NCI-H460 (cell line): ENCODE measurements at places on chromosomes 5 and 9. TPM values are rescaled to one million over a fixed set of nuclear protein-coding genes. Genes with fewer than 3 reads are reported as not detected.
A peak's percentile ranks its signal among the peaks of the same experiment; 100 is the strongest.

- DNase-seq: no peak
Observed at GRCh38 chr5:67077296-67077695, 119.3 kb downstream of the CD180 start.

- no peak for DNase-seq
Observed at GRCh38 chr5:17219992-17220391, 2.6 kb downstream of the BASP1 start.

DNA sequence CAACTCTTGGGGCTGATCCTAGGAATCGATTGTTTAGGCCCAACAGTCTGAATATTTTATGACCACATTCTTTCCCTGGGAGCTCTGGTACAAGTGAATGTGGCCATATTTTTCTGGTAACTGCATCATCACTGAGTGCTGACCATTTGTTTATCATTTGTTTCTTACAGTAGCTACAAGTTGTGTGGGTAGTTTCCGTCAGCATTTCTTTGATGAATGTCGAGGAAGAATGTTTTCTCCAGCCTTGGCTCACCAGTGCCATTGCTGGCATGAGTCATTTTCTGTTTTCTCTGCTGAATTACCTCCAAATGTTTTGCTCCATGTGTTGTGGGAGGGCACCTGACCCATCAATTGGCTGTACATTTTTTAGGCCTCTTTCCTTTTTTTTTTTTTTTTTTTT lies 14.1 kb upstream of the CARD19 start:
- DNase-seq: no peak

DNA sequence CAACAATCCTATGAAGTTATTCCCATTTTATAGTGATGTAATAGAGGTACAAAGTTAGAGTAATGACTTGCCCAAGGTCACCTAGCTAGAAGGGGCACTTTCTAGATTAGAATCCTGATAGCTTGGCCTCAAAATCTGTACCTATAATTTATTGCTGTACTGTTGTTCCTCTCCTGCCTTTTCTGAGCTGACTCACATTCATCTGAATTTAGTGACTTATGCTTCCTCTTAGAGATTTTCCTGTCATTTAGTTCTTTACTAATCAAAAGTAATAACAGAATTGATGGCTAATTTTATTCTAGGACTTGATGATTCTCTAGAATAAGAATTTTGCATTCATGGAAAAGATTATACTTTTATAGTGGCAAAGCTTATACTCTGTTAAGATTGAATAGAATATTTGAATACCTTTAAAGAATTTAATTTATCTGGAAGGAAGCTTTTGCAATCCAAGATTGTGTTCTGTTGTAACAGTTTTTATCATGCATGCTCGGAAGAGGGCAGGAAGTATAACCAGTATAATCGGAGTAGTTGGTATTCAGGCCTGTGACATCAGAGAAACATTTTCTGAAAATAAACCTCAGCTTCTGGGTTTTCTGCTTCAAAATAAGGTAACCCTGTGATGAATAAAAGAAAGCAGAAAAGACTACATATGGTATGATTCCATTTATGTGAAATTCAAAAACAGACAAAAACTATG lies 21.3 kb downstream of the CYSTM1 start:
- DNase-seq: no peak

- no peak for DNase-seq
Observed at GRCh38 chr9:26755476-26755875, 137.1 kb downstream of the CAAP1 start.

- DNase-seq: no peak
Observed at GRCh38 chr9:117374076-117374725, 40.7 kb downstream of the ASTN2 start.

GRCh38 chr9:72646061-72646460 lies 124.7 kb downstream of the TMC1 start:
- DNase-seq: no peak

GRCh38 chr9:26261503-26262330 lies 583.5 kb upstream of the TUSC1 start:
- DNase-seq: peak; percentile 53

DNA sequence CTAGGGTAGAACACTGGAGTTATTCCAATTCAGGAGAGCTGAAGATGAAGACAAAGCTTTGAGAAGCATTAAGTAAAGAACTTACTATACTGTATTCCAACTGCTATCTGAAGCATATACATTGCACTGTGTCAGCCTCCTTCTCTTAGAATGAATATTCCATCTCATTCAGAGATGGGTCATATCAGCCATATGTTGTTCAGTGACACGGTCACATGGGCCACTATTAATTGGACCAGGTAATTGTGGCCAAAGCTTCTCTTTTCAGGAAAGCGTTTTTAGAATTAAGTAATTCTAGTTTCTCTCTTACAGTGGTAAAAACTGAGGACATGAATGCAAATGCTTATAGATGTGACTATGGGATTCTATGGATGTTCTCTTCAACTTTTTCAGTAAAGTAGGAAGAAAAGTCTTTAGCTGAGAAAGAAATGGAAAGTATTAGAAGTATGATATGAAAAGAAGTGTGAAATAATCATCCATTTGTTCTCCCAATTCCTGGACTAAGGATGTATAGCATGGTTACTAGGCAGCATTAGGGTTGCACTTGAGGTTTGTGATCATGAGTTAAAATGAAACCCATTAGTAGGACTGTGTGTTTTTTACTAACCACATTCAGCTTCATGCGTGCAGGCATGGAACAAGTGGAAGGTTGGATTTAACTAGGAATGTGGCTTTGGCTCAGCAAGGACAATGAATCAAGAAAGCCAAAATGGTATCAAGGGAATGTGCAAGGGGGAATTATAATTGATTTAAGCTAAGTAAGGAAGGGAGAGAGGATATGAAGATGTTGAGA lies 40.9 kb downstream of the CETN3 start:
- DNase-seq: no peak

DNA sequence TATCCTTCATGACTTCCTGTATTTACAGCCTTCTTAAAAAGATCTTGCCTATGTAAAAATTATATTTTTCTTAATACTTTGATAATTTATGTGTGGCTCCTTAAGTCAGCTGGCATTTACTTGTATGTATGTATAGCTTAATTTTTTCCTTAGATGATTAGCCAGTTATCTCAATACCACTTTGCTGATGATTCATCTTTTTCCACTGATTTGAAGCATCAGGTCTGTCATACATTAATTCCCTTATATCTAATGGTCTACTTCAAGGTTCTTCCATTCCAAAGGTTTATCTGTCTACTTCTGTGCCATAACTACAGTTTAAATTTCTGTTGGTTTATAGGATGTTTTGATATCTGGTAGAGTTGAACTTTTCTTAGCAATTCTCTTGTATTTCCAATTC lies 44.9 kb upstream of the MTMR12 start:
- DNase-seq: no peak

DNA sequence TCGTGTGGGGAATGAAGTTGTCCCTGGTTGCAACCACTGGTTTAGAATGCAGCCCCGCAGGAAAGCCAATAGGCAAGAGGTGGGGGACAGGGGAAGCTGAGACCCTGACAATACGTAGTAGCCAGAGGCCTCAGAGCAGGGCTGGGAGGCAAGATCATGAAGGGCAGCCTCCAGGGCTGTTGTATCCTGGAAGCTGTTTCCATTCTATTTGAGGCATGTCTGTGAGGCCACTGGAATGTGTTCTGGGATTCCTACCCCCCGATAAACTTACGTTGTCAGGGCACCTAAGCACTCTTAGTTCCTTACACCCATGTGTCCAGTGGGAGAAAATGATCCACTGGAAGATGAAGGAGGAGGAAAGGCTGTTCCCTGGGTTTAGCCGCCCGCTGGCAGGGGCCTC lies 177.3 kb downstream of the CFAP90 start:
- no peak for DNase-seq

DNA sequence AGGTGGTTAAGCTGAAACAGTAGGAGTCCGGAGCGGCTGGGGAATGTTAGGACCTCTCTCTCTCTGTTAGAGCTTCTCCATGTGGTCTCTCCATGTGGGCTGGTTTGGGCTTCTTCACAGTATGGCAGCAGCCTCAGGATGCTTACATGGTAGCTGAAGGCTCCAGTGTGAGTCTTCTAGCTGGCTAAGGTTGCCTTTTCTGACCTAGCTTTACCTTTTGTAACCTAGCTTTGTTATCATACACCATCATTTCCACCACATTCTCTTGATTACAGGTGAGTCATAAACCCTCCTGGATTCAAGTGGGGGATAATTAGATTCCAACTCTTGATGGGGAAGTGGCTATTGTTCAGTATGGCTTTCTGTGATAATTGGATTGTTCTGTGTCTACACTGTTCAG lies 98.5 kb downstream of the MTREX start:
- no peak for DNase-seq

DNA sequence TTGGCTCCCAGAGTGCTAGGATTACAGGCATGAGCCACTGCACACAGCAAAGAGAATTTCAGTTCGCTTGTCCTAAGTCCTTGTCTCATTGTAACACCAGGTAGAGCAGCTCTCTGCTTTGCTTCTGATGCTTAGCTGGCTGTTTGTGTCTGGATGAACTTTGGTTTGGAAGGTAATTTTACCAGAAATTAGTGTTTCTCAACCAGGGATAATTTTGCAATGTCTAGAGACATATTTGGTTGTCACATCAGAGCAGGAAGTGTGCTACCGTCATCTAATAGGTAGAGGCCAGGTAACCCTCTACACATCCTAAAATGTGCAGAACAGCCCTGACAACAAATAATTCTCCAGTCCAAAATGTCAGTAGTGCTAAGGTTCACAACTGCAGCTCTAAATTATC lies 108.8 kb downstream of the SNX18 start:
- DNase-seq: no peak

DNA sequence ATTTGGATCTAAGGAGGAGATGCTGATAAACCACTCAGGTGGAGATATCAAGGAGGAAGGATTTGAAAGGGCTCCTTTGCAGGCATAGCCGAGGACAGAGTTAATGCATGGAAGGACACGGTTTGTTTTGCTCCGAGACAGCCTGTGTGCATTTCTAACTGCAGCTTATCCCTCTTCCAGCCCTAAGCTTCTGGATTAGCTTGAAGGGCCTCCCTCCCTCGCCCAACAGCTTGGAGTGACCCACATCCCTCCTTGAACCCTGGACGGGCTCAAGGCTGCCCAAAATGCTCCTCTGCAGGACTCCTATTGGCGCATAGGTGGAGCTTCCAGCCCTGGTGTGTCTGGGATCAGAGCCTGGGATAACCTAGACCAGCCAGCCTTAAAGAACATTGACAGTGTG lies 66.7 kb downstream of the PPARGC1B start:
- DNase-seq: no peak

GRCh38 chr9:79334711-79335110 lies 237.1 kb upstream of the TLE4 start:
- no peak for DNase-seq

- DNase-seq: no peak
Observed at GRCh38 chr9:2928411-2928810, 84.5 kb upstream of the PUM3 start.

- DNase-seq: no peak
Observed at GRCh38 chr9:90446200-90446948, 196.2 kb downstream of the DIRAS2 start.

DNA sequence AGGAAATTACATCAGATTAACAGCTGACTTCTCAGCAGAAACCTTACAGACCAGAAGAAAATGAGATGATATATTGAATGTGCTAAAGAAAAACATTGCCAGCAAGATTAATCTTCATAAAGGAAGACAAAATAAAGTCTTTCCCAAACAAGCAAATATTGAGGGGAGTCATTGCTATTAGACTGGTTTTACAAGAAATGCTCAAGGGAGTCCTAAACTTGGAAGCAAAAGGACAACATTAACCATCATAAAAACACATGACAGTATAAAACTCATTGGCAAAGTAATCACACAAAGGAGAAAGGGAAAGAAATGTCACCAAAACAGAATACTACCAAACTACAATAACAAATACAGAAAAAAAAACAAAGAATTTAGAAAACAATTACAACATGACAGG lies 101.7 kb downstream of the FBXL17 start:
- no peak for DNase-seq

DNA sequence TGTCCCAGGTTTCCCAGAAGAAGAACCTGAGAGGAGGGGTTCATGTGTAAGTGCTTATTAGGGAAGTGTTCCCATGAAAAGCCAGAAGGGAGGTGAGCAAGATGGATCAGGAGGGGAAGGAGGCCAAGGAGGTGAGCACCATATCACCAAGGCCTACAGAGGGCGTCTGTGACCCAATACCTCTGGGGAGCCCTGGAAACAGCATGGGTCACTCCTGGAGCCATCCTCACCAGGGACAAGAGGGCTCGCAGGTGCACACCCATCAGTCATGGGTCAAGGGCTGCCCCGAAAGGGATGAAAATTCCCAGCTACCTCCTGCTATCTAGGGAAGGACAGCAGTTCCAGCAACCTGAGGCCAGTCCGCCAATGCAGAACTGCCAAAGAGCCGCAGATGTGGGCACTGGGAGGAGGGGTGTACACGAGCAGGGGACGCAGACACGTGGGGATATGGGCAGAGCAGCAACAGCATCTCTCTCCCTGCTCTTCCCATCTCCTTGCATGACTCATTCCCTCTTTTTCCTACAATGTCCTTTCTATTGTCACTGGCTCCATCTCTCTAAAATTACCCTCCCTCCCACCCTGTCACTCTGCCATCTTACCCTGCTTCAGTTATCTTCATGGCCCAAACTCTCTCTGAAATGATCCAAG lies 167.6 kb upstream of the FSTL4 start:
- DNase-seq: no peak

- DNase-seq: no peak
Observed at GRCh38 chr9:108631496-108632285, 224.1 kb downstream of the ACTL7B start.

- no peak for DNase-seq
Observed at GRCh38 chr5:146877783-146878475, 628 bp downstream of the PPP2R2B start.

DNA sequence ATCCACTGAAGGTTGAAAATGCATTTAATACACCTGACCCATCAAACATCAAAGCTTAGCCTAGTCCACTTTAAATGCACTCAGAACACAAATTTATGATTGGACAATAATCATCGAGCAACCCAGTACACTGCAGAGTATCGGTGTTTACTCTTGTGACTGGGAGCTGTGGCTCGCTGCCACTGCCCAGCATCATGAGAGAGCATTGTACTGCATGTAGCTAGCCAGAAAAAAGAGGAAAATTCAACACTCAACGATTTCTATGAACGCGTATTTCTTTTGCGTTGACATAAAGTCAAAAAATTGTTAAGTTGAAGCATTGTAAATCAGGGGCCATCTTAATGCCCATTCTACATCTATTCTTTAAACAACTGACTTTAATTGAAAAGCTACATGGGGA lies 95.1 kb upstream of the CD180 start:
- DNase-seq: no peak

GRCh38 chr5:12017007-12017406 lies 112.8 kb upstream of the CTNND2 start:
- DNase-seq: no peak

GRCh38 chr5:111387361-111387760 lies 125.0 kb downstream of the STARD4 start:
- no peak for DNase-seq

LHX3 gene
- total RNA-seq: 0.07 TPM in 1 of 2 replicates, not detected in the other

HBEGF gene
- total RNA-seq: 5.4 and 6.1 TPM in 2 replicates

SOX30 gene
- total RNA-seq: not detected in 2 replicates

RORB gene
- not detected in 2 replicates for total RNA-seq

AGXT2 gene
- total RNA-seq: not detected in 2 replicates

FAM153A gene
- total RNA-seq: not detected in 2 replicates

SLC4A9 gene
- total RNA-seq: not detected in 2 replicates

ANKRD20A1 gene
- 0.02 TPM in 1 of 2 replicates, not detected in the other for total RNA-seq

FKTN gene
- 38.6 and 55.0 TPM in 2 replicates for total RNA-seq
